ENCODE measurements at places on chromosomes 3 and 15.

GRCh38 chr3:135272026-135272669, 477.1 kb downstream of the EPHB1 start:
- DNase-seq: no peak

- no peak for DNase-seq
These were observed 28.9 kb downstream of the CLDN18 start for GRCh38 chr3:138038725-138039462.

GRCh38 chr3:50805321-50805720, 130.6 kb downstream of the DOCK3 start:
- no peak for DNase-seq

- no peak for DNase-seq
These were observed 22.8 kb upstream of the SSR3 start for GRCh38 chr3:156577736-156578135.

DNA sequence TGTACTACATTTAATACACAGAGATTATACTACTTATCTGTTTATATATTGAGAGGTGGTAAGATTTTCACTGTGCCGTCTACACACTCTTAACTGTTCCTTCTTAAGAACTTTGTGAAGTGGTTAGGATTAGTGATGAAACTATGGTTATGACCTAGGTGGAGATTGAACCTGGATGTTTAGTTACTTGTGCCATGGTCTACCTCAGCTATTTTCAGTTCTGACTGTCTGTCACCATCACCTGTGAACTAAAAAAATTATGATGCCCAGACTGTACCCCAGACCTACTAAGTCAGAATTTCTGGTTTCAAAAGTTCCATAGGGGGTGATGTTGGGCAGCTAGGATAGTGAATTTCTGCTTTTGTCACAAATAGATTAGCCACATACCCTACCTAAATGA, 6.4 kb downstream of the RASA2 start:
- DNase-seq: no peak

GRCh38 chr3:178082326-178082906, 453.8 kb upstream of the KCNMB2 start:
- DNase-seq: no peak

- no peak for DNase-seq
These were observed 34.2 kb upstream of the PRR23E start for GRCh38 chr3:127158614-127159229.

DNA sequence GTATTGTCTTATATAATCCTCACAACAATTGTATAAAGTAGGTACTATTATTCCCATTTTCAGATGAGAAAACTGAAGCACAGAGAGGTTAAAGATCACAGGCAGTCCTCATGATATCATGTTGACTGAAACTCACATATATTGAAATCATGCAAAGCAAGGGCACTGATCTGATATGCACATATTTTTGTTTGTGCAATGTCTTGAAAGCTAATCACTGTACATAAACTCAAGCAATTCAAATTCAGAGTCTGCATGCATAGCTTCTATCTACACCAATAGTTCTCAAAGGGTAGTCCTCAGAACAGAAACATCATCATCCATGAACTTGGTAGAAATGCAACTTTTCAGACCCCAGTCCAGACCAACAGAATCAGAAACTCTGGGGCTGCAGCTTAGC, 119.2 kb upstream of the STT3B start:
- DNase-seq: no peak

DNA sequence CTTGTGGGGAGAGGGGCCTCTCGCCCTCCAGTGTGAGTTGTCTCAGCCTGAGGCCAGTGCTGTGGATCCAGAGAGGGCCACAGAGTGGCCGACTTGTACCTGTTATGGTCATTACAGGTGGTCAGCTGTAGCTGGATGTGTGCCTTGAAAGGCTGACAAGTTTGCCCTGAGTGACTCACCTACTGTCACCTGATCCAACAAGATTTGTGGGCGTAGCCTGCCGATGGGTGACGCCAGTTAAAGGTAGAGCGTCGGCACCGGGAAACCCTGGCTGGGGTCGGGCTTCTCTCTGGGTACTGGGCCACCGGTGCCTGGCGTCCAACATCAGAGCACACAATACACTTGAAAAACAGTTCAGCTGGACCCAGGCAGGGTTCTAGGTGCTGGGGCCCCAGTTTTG, 2.8 kb upstream of the ISG20 start:
- DNase-seq: no peak

All from stimulated activated naive CD8-positive, alpha-beta T cell treated with anti-CD3 and anti-CD28 coated beads, Interleukin-15, amount 100 ng/mL, for 72 hours (primary cell).